Stimulated activated CD8-positive, alpha-beta memory T cell treated with anti-CD3 and anti-CD28 coated beads, Interleukin-4, amount 100 ng/mL, for 48 hours (primary cell): ENCODE measurements at places on chromosomes 5 and 9.

- DNase-seq = peak; percentile 73
Observed at GRCh38 chr9:93154293-93154903, 20.3 kb upstream of the NINJ1 start.

GRCh38 chr9:5186416-5187169 lies 1.2 kb upstream of the INSL6 start:
- peak; percentile 53 for DNase-seq

GRCh38 chr9:13282998-13283397 lies 3.5 kb upstream of the MPDZ start:
- no peak for DNase-seq

- no peak for DNase-seq
Observed at GRCh38 chr5:143217804-143218160, 185.7 kb downstream of the NR3C1 start.

DNA sequence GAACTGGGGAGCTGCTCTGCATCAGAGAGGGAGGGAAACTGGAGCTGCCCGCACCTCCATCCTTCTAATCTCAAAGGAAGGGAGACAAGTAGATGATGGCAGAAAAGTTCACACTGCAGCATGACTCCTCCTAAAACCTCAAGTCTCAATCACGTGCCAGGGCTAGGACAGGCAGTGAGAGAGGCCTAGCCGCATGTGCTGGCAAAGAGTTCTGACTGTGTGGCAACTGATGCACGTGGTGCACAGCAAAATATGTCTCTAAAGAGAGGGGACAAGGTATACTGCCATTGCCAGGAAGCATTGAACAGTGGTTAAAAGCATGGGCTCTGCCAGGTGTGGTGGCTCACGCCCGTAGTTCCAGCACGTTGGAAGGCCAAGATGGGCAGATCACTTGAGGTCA lies 38.1 kb downstream of the FBXO10 start:
- DNase-seq = no peak

GRCh38 chr5:163489055-163489744 lies 16.2 kb upstream of the MAT2B start:
- DNase-seq = no peak

GRCh38 chr9:21255538-21256212 lies 15.9 kb upstream of the IFNA14 start:
- no peak for DNase-seq

GRCh38 chr5:143207563-143208364 lies 195.7 kb downstream of the NR3C1 start:
- DNase-seq = no peak

DNA sequence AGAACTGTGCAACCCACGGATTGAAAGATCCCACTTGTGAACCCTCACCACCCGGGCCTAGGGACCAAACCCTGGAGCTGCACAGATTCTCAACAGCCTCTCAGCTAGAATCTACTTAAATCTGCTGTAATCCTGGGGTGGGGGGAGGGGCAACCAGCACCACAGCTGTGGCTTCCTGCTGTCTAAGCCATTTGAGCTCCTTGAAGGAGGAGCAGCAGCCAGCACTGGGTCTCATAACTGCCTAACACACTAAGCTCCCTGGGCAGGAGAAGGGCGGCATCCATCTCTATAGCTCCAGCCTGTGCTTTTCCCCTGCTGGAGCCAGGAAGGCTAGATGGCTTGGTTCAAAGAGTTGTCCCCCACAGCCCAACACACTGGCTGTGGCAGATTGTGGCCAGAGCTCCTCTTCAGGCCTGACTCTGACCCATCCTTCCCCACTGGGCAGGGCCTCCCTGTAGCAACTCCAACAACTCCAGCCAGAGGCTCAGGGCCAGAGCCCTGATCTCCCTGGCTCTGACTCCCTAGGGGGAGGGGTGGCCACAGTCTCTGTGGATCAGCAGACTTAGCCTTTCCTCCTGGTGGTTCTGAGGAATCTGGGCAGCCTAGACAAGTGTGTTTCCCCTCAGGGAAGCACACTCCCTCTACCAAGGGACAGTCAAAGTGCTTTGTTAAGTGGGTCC lies 72.0 kb upstream of the C9orf72 start:
- no peak for DNase-seq

DNA sequence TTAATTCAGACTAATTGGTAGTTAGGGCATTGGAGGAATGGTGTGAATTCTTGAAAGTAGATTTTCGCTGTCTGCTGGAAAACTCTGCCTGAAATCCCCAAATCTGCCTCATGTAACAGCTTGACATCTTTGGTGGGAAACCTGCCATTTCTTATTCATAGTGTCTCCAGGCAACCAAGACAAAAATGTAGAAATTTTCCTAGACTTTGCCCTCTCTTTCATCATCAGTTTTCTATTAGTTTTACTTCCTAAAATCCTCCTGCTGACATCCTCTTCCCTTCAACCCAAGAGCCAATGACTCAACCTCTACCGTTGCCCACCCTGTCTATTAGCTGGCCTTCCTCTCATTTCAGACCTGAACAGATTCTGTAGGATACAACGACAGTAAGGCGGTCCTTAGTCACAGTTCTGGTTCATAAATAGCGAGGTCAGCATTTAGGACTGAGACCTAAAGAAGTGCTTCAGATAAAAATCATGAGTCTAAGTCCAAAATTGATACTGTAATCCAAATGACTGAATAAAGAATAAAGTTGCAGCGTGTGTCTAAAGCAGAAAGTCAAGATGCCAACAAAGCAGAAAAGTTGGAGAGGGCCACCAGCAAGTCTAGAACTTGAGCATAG lies 133.9 kb downstream of the MUSK start:
- DNase-seq = no peak

DNA sequence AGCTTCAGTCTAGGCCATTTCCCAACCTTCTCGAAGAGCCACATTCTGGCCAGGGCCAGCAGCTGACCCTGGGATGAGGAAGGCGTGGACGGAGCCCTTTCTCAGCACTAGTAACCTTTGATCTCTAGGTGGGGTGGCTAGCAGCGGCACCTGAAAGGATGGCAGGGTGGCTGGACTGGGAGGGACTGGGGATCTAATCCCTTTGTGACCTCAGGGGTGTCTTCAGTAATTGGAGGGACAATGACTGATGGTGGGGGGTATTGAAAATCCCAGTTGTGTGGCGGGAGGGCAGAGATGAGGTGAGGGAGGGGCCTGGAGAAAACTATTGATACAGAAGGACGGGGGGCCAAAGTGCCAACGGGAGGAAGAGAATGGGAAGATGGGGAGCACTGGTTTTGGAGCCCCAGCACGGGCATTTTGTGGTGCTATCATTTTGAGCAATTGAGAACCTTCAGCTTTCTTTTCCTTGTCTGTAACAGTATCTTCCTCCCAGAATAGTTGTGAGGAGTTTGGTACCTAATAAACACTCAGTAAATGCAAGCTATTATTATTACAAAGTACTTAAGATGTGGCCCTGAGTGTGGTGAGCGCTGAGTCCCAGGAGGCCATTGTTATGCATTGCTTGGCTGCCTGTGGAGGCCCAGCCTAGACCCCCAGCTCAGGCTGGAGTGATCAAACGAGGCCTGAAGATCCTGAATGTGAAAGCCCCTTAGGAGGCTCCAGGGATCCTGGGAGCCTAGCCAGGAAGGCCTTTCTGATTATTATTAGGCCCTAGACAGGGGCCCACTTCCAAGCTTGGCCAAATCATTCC lies 37.3 kb upstream of the UBE2D2 start:
- DNase-seq = no peak

GRCh38 chr5:150111122-150111521 lies 24.8 kb upstream of the CSF1R start:
- no peak for DNase-seq

- no peak for DNase-seq
Observed at GRCh38 chr9:87749335-87750035, 23.6 kb downstream of the CTSL start.

DNA sequence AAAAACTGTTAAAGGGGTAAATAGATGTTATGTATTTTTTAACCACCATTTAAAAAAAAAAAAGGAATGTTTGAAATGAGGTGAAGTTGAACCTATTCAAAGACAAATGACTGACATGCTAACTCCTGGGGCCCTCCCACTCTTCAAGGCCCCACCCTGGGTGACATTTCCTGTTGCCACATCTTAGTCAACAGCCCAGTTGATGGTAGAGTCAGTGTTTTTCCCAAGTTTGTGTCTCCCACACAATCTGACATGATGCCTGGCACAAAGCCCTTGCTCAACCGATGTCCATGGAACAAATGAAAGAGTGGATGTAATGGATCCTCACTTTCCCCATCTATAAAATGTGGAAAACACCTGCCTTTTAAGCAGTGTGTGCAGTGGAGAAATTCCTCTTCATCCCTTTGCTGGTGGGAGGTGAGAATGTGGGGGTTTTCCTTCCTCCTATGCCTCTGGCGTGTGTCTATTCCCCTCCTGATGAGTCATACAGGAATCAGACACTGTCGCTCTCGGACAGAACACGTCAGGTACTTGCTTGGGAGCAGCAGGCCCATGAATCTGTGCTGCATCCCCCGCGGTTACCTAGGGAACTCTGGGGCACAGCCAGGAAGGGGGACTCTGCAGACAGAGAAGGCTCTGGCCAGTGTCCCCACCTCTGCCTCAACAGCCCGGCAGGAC lies 13.7 kb upstream of the ADRA1B start:
- no peak for DNase-seq

DNA sequence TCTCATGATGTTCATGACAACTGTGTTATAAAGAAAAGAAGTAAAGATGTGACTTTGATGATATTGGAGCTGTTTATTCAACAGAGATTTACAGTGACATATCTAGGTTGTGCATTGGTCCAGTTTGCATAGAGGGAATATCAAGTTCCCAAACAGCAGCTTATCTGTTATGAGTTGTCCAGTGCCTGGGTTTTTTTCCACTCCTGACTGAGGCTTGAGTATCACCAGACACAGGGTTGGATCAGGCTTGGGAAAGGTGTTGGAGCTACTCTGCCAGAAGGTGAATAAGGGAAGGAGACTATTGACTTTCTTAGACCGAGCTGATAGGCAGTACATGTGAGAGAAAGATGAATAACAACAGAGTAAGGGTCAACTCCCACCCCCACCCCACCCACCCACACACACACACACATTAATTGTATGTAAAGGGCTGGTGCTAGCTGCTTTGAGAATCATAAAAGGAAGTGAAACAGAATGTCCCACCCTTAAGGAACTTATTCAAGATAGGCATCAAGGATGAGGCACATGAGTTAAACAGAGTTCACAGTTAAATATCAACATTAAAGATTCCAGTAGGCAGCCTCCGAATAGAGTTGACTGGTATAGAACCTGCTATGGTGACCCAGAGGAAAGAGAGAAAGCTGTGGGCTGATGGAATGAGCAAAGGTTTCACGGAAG lies 33.0 kb upstream of the RASGRF2 start:
- no peak for DNase-seq

- no peak for DNase-seq
Observed at GRCh38 chr9:132357764-132358163, 3.0 kb upstream of the SETX start.

DNA sequence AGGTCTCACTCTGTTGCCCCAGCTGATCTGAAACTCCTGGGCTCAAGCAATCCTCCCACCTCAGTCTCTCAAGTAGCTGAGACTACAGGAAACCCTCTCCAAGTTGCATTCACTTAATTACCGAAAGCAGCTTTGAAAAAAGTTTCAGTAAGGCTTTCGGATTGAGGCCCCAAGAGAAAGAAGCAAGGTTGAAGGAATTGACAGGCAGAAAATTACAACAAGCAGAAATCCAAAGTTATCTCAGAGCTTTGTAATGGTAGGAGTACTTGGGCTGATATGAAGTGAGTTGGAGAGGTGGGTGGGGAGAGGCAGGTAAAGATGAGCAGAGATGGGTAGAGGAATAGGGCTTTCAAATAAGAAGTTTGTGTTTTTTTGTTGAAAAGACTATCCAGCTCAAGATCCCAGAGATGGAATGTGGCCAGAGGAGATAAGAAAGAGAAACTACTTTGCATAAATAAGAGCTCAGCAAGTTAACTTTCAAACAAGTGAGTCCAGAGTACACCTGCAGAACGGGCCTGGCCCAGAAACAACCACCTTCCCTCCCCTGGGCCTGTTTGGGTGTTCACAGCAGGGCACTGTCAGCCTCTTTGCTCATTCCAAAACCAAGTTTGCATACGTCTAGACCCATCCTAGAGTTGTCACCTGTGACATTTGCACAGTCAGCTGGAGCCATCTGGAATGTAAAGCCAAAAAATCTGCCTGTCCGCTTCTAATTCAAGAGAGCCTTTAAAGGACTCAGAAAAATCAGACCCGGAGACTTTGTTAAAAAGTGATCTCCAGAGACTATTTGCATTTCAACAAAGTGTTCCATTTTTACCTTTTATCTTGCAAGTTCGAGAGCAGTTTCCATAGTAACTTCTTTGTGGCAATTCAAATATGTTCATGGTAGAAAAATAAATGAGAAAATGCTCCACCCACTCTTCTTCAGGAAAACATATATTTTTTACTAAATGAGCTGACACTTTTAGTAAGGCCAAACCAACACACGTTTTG lies 2.2 kb upstream of the CLINT1 start:
- no peak for DNase-seq

- DNase-seq = no peak
Observed at GRCh38 chr5:74541381-74541781, 99.1 kb downstream of the ENC1 start.

DNA sequence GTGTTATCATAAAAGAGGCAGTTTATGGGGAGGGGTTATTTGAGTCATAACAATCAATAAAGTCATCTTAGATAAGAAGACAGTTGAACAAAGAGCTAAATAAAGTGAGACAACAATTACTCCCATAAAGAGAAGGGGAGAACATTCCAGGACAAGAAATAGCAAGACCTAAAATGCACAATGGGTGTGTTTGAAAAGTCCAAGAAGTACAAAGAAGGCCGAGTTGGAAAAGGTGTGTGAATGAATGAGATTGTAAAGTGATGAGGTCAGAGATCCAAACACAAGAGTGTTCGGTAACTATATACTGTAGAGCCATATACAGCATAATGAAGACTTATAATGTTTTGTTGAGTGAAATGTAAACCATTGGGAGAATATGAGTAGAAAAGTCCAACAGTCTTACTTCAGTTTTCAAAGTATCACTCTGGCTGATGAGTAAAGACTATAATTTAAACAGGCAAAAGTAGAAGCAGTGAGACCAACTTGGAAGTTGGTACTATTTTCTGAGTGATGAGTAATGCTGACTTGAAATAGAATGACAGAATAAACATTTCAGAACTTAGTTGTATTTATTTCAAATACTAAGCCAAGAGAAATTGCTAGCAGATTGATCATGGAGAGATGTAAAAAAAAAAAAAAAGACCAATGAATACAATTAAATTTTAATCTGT lies 868.7 kb upstream of the CDH9 start:
- DNase-seq = no peak

DNA sequence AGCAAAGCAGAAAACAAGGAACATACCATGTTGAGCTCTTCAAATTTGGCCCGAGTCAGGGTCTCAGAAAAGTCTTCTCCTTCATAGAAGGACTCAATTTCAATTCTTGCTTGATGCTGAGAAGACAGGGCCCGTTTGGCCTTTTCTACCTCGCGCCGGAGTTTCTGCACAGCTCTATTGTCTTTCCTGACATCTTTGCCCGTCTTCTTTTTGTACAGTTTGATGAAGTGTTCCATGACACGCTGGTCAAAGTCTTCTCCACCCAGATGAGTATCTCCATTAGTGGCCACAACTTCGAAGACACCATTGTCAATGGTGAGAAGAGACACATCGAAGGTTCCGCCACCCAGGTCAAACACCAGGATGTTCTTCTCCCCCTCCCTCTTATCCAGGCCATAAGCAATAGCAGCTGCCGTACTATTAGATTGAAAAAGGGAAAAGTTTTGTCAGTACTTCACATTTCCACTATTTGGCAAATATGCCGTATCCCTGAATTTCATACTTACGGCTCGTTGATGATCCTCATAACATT lies 2.2 kb downstream of the HSPA5 start:
- no peak for DNase-seq

- no peak for DNase-seq
Observed at GRCh38 chr9:83670381-83670780, 37.4 kb downstream of the UBQLN1 start.
